ENCODE measurements at places on chromosomes 16 and 17. TPM values are rescaled to one million over a fixed set of nuclear protein-coding genes. Genes with fewer than 3 reads are reported as not detected.

DNA sequence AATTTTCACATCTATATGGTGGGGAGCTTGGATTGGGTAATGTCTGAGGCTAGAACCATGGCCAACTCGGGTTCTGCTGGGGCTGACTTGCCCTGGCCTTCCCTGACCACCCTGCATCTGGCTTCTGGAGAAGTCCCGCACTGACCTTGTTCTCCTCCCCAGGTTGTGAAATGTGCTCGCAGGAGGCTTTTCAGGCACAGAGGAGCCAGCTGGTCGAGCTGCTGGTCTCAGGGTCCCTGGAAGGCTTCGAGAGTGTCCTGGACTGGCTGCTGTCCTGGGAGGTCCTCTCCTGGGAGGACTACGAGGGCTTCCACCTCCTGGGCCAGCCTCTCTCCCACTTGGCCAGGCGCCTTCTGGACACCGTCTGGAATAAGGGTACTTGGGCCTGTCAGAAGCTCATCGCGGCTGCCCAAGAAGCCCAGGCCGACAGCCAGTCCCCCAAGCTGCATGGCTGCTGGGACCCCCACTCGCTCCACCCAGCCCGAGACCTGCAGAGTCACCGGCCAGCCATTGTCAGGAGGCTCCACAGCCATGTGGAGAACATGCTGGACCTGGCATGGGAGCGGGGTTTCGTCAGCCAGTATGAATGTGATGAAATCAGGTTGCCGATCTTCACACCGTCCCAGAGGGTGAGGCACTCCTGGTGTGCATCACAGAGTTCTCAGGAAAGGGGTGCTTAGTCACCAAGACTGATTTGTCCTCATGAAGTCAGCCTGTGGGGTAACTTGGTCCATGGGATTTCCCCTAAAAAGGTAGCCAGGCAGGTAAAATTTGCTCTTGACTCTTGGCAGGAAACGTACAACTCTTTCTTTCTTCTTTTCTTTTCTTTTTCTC lies 6.1 kb downstream of the NOD2 start:
- DNase-seq = peak; percentile 58
- peaks cover 70% of the 10 kb centered on the region for H3K4me1 ChIP-seq
- no peaks in the 10 kb centered on the region for H3K27me3 ChIP-seq
- H3K4me3 ChIP-seq = peak overlapping the region; percentile 85

DNA sequence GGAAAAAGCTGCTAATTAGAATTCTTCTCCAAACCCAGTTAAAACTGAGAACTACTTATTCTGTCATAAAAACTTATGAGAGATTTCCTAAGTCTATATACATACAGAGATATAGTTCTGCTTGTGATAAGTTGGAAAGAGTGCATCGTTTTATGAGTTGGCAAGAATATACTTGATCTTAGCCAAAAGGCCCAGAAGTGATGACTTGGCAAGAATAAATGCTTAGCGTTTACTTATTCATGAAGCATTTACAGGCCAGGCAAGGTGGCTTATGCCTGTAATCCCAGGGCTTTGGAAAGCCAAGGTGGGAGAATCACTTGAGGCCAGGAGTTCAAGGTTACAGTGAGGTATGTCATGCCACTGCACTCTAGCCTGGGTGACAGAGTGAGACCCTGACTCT lies 81.7 kb downstream of the CYB561 start:
- H3K4me1 ChIP-seq = no peaks in the 10 kb centered on the region
- H3K36me3 ChIP-seq = no peaks in the 10 kb centered on the region
- no peak overlapping the region for H3K4me3 ChIP-seq
- DNase-seq = no peak
- no peaks in the 10 kb centered on the region for H3K27me3 ChIP-seq

DNA sequence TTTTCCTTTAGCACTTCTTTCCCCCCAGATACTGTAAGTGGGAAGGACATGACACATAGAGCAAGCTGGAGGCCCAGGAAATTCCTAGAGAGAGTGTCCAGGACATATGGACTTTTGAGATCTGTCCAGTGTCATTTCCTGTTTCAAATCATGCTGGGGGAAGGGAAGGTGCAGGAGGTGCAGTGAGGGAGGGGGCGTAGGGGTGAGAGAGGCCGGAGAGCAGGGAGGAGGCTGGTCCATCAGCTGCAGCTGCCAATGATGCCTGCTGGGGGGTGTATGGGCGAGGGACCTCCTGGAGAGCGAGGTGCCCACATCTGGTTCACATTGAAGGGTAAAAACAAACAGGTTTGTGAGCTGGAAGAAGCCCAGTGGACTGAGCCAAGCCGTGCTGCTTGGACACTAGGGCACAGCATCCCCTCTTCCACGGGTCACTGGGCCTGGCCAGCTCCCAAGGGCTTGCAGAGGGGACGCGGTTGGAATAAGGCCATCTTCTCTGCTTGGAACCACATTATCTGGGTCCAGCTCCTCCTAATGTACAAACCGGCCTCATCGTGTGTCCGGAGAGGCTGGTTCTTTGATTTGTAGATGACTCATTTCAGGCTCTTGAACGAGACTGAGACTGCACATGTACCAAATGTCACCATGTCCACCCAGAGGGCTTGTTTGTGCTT lies 70.4 kb upstream of the SMURF2 start:
- H3K4me3 ChIP-seq = no peak overlapping the region
- H3K27ac ChIP-seq = no peak overlapping the region
- DNase-seq = no peak
- no peaks in the 10 kb centered on the region for H3K27me3 ChIP-seq
- H3K4me1 ChIP-seq = peaks cover 7% of the 10 kb centered on the region

GRCh38 chr17:81189670-81190530 lies 23.9 kb upstream of the AATK start:
- no peak overlapping the region for H3K4me3 ChIP-seq
- H3K27me3 ChIP-seq = no peaks in the 10 kb centered on the region
- no peak for DNase-seq
- no peaks in the 10 kb centered on the region for H3K36me3 ChIP-seq

DNA sequence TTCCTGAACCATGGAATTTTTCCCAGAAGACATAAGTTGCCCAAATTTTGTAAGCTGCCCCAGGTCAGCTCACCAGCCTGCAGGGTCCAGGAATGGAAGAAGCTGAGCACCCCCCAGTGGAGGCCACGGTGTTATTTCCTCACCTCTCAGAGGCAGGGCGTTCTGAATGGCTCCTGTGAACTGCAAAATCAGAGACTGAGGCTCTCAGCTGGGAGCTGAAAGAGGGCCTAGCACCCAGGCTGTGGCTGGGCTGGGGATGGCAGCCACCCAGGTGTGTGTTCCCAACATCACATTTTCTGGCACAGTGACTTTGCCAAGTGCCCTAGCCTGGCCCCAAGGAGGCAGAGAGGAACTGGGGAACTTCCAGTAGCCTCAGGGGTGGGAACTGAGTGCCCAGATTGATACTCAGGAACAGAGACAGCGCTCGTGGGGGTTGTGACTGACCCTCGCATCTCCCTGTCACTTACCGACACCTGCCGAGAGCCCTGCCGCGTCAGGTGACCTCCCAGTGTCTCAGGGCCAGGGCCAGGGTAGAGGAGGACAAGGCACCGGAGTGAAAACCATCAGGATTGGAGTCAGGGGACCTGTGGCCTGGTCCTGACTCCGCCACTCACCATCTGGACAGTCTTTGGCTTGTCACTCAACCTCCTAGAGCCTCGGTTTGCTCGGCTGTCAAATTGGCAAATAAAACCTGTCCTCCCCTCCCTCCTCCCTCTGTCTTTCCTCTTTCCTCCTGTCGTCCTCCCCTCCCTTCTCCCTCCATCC lies 11.3 kb downstream of the CACNG4 start:
- no peak overlapping the region for H3K27ac ChIP-seq
- peaks cover 34% of the 10 kb centered on the region for H3K27me3 ChIP-seq
- H3K4me1 ChIP-seq = no peaks in the 10 kb centered on the region
- no peak overlapping the region for H3K4me3 ChIP-seq
- H3K36me3 ChIP-seq = no peaks in the 10 kb centered on the region
- no peak for DNase-seq

GRCh38 chr16:31435341-31436220 lies 7.0 kb downstream of the ZNF843 start:
- no peak overlapping the region for H3K27ac ChIP-seq
- H3K27me3 ChIP-seq = no peaks in the 10 kb centered on the region
- no peaks in the 10 kb centered on the region for H3K36me3 ChIP-seq
- DNase-seq = no peak

DNA sequence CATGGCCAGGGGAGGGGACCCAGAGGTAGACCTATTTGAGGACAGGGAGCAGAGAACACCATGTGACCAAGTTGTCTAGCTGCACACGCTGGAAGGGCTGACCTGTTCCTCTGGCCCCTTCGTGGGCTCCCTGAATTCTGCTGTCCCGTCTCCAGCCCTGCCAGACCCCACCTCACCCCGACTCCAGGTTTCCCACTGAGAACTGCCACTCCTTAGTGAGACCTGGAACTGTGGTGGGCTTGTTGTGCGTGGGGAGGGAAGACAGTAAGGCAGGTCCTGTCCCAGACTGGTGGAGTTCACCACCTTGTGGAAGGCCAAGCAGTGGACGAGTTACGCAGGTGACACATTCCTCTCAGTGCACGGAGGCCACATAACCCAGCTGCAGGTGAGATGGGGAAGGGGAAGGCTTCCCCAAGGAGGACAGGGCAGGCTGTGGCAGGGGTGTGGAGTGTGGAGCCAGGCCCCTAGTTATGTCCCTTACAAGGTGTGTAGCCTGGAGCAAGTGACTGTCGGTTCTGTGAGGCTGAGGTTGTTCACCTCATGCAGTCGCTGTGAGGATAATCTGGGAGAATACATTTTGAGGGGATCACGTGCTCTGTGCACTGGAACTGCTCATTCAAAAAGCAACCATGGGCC lies 54.7 kb downstream of the USP22 start:
- H3K36me3 ChIP-seq = no peaks in the 10 kb centered on the region
- no peak overlapping the region for H3K4me3 ChIP-seq
- no peaks in the 10 kb centered on the region for H3K4me1 ChIP-seq
- H3K27me3 ChIP-seq = no peaks in the 10 kb centered on the region
- no peak overlapping the region for H3K27ac ChIP-seq

DNA sequence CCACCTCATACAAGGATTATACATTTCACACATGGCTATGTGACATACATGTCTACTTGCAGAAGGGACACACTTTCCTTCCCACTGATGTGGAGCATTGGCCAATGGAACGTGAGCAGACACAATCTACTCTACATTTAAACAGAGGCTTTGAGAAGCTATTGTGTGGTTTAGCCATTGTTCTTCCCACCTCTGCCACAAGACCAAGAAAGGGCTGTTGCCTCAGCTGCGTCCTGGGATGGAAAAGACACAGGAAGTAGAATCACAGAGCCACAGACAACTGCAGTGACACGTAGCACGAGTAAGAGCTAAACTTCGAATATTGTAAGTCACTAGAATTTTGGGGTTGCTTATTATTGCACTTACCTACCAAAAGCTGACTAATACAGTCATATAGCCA lies 33.3 kb downstream of the PRKCB start:
- no peaks in the 10 kb centered on the region for H3K27me3 ChIP-seq
- H3K4me1 ChIP-seq = peaks cover 64% of the 10 kb centered on the region
- H3K36me3 ChIP-seq = peaks cover 23% of the 10 kb centered on the region
- DNase-seq = peak; percentile 53
- H3K4me3 ChIP-seq = no peak overlapping the region

DNA sequence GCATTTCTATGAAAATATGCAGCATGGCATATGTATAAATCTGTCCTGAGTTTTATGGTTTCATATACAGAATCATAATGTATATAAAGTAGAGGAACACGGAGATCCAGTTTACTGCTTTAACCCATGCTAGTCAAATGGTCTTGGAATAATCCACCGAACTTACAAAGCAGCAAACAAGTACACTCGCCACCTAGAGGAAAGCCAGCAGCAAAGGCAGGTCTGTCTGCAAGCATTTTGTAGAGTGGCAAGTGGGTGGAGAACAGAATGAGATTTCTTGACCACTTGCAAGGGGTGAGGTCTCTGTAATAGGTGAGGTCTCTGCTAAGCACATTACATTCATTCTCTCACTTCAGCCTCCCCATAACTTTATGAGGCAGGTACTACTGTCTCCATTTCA lies 308.3 kb downstream of the CA10 start:
- H3K36me3 ChIP-seq = no peaks in the 10 kb centered on the region
- no peaks in the 10 kb centered on the region for H3K27me3 ChIP-seq
- H3K4me3 ChIP-seq = no peak overlapping the region
- no peak for DNase-seq
- no peaks in the 10 kb centered on the region for H3K4me1 ChIP-seq

DNA sequence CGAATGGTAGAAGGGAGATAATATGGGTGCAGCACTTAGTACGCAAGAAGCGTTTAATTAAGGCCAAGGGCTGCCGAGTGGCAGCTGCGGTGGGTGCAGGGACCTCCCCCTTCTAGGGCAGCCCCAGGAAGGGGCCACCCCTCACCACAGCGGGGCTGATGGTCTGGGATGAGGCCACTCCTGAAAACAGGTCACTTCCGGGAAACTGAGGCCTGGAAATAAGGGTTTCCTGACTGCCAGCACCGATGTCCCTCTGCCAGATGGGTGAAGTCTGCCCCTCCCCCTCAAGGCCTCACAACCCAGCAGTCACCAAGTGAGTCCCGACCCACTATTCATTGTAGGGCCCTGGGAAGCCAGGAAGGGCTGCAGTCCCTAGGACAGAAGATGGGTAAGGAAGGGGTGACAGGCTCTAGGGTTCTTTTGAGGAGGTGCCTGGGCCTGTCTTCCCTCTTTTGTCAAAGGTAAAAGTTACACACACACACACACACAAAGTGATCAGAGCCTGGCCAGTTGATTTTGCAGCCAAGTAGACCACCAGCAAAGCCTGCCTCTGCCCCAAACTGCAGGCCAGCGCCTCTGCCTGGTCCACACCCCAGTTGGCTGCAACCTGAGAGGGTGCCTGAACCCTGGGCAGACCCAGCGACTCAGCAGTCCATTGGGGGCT lies 12.5 kb downstream of the SREBF1 start:
- peak overlapping the region; percentile 95 for H3K27ac ChIP-seq
- H3K4me1 ChIP-seq = peaks cover 88% of the 10 kb centered on the region
- H3K4me3 ChIP-seq = peak overlapping the region; percentile 72
- peaks cover 54% of the 10 kb centered on the region for H3K36me3 ChIP-seq
- no peaks in the 10 kb centered on the region for H3K27me3 ChIP-seq

Gene CACNG5
- total RNA-seq = not detected

Gene OR1F1
- not detected for total RNA-seq

Gene CFAP119
- 4.1 TPM for total RNA-seq

Gene RUNDC3A
- 0.28 TPM for total RNA-seq

Gene CCL17
- total RNA-seq = not detected

Gene ANKRD40CL
- total RNA-seq = not detected
